Trophoblast cell (in vitro differentiated cells and primary cell): ENCODE measurements at places on chromosomes 12 and 14.

DNA sequence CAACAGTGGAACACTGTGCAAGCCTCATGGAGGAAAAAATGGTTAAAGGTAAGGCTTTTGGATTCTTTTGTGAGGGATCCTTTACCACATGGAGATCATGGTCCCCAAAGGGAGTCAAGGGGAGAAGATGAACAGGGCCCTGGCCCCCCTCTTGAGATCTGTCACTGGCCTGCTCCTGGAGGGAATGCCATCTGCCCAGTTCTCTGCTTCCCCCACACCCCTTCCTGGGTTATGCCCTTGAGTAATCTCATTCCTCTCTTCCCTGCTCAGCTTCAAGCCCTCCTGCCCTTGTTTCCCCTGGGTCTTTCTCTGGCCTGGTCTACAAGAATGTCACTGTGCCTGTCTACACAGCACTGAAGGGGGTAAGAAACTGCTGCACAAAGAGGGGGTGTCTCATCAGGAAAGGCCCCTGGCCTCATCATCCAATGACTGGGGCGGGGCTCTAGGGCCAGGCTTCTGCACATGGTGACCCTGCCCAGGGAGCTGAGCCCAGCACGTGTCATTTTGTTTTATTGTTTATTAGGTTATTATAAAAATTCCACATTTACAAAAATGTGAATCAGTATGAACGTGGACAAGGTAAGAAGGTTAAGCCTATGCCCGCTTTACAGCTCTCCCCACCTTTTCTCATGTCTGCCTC is 30.3 kb downstream of the PIGH start:
- H3K4me3 ChIP-seq: no peak overlapping the region
- H3K27ac ChIP-seq: no peak overlapping the region
- H3K27me3 ChIP-seq: no peaks in the 10 kb centered on the region

GRCh38 chr14:82602794-82603193 is 1069.1 kb upstream of the SEL1L start:
- no peaks in the 10 kb centered on the region for H3K4me1 ChIP-seq
- no peak overlapping the region for H3K4me3 ChIP-seq
- no peaks in the 10 kb centered on the region for H3K36me3 ChIP-seq
- H3K27ac ChIP-seq: no peak overlapping the region
- no peak for DNase-seq

- no peaks in the 10 kb centered on the region for H3K27me3 ChIP-seq
- no peak for DNase-seq
- no peak overlapping the region for H3K4me3 ChIP-seq
- H3K36me3 ChIP-seq: no peaks in the 10 kb centered on the region
These were observed 300.1 kb downstream of the VRK1 start for GRCh38 chr14:97097296-97097695.

DNA sequence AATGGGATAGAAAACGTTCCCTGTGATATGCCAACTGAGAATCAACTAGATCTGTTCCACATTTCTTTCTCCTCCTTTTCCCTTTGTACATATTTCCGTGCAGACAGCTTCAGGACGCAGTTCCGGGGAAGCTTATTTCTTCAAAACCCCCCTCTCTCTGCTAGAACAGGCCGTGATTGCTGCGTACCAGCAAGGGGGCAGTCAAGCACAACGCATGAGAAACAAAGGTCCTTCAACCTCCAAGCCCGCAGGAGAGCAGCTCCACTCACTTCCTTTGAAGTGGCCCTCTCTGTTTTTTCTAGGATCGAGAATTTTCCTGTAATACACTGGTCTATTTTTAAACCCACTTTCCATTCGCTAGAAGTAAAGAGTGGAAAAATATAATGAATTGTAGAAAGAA is 80.8 kb downstream of the ZNF664 start:
- no peaks in the 10 kb centered on the region for H3K27me3 ChIP-seq
- no peaks in the 10 kb centered on the region for H3K4me1 ChIP-seq
- no peaks in the 10 kb centered on the region for H3K36me3 ChIP-seq

DNA sequence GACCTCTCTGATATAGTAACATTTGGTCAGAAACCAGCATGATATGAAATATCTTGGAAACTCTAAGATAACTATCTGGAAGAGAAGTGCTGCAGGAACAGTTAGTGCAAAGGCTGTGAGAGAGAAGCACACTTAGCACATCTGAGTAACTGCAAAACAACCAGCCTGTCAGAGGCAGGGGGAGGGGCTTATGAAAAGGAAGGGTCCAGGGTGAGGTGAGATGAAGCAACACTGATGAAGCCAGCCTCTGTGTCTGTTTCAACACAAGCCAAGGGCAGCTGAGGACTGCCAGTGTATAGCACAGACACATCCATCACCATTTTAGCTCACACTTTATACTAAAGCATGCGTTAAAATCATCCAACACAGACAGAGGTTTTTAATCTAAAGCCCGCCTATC is 37.4 kb upstream of the OVCH1 start:
- no peak overlapping the region for H3K4me3 ChIP-seq
- no peaks in the 10 kb centered on the region for H3K4me1 ChIP-seq
- H3K27me3 ChIP-seq: no peaks in the 10 kb centered on the region
- no peak for DNase-seq

- H3K36me3 ChIP-seq: no peaks in the 10 kb centered on the region
- DNase-seq: no peak
- H3K27me3 ChIP-seq: no peaks in the 10 kb centered on the region
- H3K27ac ChIP-seq: no peak overlapping the region
These were observed 32.0 kb upstream of the WNK1 start for GRCh38 chr12:720231-720941.

DNA sequence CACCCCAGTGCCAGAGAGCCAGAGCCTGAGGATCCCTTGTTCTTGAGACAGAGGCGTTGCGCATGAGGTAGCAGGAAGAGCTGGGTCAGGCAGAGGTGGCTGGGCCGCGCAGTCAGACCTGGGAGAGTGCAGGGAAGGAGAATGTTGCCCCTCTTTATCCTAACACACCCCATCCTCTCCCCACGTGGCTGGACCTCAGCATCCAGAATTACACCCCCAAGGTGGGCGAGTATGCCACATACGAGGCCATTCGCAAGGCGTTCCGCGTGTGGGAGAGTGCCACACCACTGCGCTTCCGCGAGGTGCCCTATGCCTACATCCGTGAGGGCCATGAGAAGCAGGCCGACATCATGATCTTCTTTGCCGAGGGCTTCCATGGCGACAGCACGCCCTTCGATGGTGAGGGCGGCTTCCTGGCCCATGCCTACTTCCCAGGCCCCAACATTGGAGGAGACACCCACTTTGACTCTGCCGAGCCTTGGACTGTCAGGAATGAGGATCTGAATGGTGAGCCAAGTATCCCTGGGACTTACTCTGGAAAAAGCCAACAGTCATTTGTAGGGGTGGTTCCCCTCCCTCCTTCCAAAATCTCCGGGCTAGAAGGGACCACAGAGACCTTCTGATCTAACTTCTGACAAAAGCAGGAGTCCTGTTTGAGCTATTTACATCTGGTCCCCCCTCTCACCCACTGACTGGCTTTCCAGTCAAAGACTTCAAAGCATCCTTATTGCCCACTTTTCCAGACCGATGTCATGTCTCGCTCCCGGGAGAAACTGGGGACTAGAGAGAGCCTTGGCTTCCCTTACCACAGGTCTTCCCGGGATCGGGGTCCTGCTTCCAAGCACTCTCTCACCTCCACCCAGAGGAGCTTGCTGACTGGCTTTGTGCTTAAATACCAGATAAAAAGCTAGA is 6.1 kb downstream of the MMP14 start:
- no peak for DNase-seq
- H3K36me3 ChIP-seq: peaks cover 72% of the 10 kb centered on the region
- H3K4me1 ChIP-seq: peaks cover 29% of the 10 kb centered on the region
- no peak overlapping the region for H3K27ac ChIP-seq

- no peak overlapping the region for H3K4me3 ChIP-seq
- no peaks in the 10 kb centered on the region for H3K36me3 ChIP-seq
- H3K27ac ChIP-seq: no peak overlapping the region
- DNase-seq: peak; percentile 37
- H3K4me1 ChIP-seq: peaks cover 3% of the 10 kb centered on the region
These were observed 14.4 kb downstream of the FAM222A start for GRCh38 chr12:109727746-109728726.

- no peak overlapping the region for H3K27ac ChIP-seq
- H3K4me1 ChIP-seq: peaks cover 3% of the 10 kb centered on the region
- H3K27me3 ChIP-seq: no peaks in the 10 kb centered on the region
- H3K4me3 ChIP-seq: no peak overlapping the region
- no peaks in the 10 kb centered on the region for H3K36me3 ChIP-seq
These were observed 78.0 kb downstream of the AKAP6 start for GRCh38 chr14:32407130-32407529.

- H3K36me3 ChIP-seq: peaks cover 24% of the 10 kb centered on the region
- no peaks in the 10 kb centered on the region for H3K27me3 ChIP-seq
- H3K4me1 ChIP-seq: peaks cover 5% of the 10 kb centered on the region
- H3K4me3 ChIP-seq: peak overlapping the region; percentile 71
- H3K27ac ChIP-seq: peak overlapping the region; percentile 83
- DNase-seq: no peak
These were observed 996 bp downstream of the SLC2A3 start for GRCh38 chr12:7934889-7935492.

DNA sequence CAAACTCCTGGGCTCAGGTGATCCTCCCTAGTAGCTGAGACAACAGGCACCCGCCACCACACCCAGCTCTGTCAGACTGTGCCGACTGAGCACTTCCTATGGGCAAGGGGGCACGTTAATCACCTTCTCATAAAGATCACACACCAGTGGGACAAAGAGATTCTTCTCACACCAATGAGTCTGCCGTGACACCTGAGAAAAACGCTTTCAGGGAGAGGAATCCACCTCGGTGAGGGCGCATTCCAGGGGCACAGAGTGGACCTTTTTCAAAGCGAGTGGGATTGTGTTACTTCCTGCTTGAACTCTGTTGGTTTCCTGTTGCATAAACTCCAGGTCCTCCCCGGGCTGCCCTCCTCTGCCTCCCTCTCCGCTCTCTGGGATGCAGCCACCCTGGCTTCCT is 17.5 kb upstream of the SCARB1 start:
- H3K27ac ChIP-seq: no peak overlapping the region
- no peaks in the 10 kb centered on the region for H3K36me3 ChIP-seq
- H3K4me1 ChIP-seq: no peaks in the 10 kb centered on the region
- H3K27me3 ChIP-seq: no peaks in the 10 kb centered on the region

GRCh38 chr14:96762650-96763049 is 34.5 kb upstream of the VRK1 start:
- H3K4me3 ChIP-seq: no peak overlapping the region
- no peaks in the 10 kb centered on the region for H3K36me3 ChIP-seq
- H3K27me3 ChIP-seq: no peaks in the 10 kb centered on the region
- H3K4me1 ChIP-seq: no peaks in the 10 kb centered on the region

DNA sequence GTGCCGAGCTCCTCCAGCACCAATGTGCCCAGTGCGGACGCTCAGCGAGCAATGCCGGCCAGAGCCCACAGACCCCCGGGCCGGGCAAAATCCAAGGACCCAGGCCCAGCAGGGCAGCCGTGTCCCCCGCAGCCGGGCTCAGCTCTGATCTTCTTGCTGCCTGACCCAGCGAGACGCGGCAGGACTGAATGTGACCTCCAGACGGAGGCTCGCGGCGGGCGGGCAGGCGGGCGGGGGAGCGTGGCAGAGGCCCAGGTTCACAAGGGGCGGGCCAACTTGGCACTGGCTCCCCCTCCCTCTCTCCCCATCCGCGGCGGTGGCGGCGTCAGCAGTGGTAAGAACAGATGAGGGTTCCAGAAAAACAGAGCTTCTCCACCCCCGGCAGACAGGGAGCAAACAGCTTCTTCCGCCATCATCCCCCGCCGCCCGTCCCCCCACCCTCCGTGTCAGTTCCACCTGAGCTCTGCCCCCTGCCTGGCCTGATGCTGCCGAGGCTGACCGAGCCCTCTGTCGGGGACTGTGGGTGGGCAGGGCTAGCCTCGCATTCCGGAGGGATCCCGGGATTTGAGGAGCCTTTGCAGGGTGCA is 94.3 kb downstream of the RFLNA start:
- H3K4me1 ChIP-seq: peaks cover 56% of the 10 kb centered on the region
- peak overlapping the region; percentile 72 for H3K4me3 ChIP-seq
- H3K36me3 ChIP-seq: peaks cover 24% of the 10 kb centered on the region
- peak; percentile 72 for DNase-seq

- H3K36me3 ChIP-seq: no peaks in the 10 kb centered on the region
- no peak for DNase-seq
- no peak overlapping the region for H3K27ac ChIP-seq
- no peaks in the 10 kb centered on the region for H3K4me1 ChIP-seq
These were observed 152.4 kb downstream of the TSPAN9 start for GRCh38 chr12:3229577-3229976.

DNA sequence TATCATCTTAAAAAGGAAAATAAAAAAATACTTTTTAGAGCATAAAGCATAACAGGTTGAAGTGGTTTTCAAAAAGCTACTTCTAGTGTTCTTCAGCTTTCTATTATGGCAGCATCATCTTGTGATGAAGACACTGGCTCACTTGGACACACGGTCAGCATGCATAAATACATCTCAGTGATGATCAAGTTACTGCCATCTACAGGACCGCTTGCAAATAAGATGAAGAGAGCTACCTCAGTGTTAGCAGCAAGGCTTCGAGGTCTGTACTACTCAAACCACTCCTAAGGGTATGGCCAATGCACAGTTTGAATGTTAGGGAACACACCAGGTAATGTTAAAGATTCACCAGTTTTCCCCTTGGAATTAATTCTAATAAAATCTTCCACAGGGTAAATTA is 58.8 kb downstream of the GALC start:
- no peaks in the 10 kb centered on the region for H3K27me3 ChIP-seq
- H3K36me3 ChIP-seq: no peaks in the 10 kb centered on the region
- H3K4me3 ChIP-seq: no peak overlapping the region
- H3K4me1 ChIP-seq: no peaks in the 10 kb centered on the region
- DNase-seq: no peak

GRCh38 chr14:92646952-92647796 is 101.3 kb downstream of the LGMN start:
- peaks cover 8% of the 10 kb centered on the region for H3K36me3 ChIP-seq
- H3K4me3 ChIP-seq: no peak overlapping the region
- H3K27me3 ChIP-seq: no peaks in the 10 kb centered on the region
- peaks cover 23% of the 10 kb centered on the region for H3K4me1 ChIP-seq
- no peak overlapping the region for H3K27ac ChIP-seq
- DNase-seq: peak; percentile 73

GRCh38 chr12:120799243-120800045 is 73.8 kb downstream of the ACADS start:
- H3K4me1 ChIP-seq: peaks cover 10% of the 10 kb centered on the region
- peak overlapping the region; percentile 32 for H3K27ac ChIP-seq
- no peaks in the 10 kb centered on the region for H3K36me3 ChIP-seq
- no peak overlapping the region for H3K4me3 ChIP-seq

GRCh38 chr14:95226801-95227200 is 69.5 kb upstream of the DICER1 start:
- no peak for DNase-seq
- no peaks in the 10 kb centered on the region for H3K36me3 ChIP-seq
- no peaks in the 10 kb centered on the region for H3K27me3 ChIP-seq
- no peak overlapping the region for H3K27ac ChIP-seq

DNA sequence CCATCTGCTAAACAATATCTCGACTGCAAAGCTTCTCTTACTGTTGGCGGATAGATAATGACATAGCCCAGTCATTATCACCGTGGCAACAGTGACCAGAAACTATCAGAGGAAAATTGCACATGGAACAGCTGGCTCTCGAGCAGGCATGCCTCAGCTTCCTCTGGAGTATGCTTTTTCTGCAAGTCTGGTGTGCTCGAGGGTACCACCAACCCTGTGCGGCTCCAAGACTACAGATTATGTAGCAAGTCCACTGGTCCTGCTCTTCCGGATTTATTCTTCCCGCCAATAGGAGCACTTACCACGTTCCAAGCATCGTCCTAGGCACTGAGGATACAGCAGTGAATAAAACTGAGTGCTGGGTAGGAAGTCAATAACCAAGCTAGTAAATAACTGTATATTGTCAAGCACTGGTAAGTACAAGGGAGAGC is 1.4 kb upstream of the GLRX5 start:
- no peak overlapping the region for H3K27ac ChIP-seq
- H3K4me3 ChIP-seq: peak overlapping the region; percentile 64
- H3K4me1 ChIP-seq: peaks cover 17% of the 10 kb centered on the region
- DNase-seq: peak; percentile 61

- DNase-seq: no peak
- no peaks in the 10 kb centered on the region for H3K27me3 ChIP-seq
- no peak overlapping the region for H3K27ac ChIP-seq
- no peaks in the 10 kb centered on the region for H3K36me3 ChIP-seq
- H3K4me3 ChIP-seq: no peak overlapping the region
These were observed 26.1 kb upstream of the CPNE8 start for GRCh38 chr12:38931461-38931860.
